ENCODE measurements at places on chromosomes 6 and 20.

DNA sequence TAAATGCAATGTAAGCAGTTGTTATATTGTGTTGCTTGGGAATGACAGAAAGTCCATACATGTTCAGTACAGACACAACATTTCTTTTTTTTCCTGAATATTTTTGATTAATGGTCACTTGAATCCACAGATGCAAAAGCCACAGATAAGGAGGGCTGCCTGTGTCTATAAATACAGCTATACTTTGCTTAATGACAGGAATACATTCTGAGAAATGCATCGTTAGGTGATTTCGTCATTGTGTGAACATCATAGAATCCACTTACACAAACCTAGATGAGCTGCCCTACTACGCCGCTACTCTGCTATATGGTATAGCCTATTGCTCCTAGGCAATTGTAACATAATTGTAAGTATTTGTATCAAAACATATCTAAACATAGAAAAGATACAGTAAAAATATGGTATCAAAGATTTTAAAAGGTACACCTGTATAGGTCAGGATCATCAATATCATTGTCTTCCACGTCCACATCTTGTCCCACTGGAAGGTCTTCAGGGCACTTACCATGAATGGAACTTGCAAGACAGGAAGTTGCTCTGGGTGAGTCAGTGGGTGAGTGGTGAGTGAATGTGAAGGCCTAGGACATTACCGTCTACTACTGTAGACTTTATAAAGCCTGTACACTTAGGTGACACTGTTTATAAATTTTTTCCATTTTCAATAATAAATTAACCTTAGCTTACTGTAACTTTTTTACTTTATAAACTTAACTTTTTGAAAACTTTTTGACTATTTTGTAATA lies 27.9 kb upstream of the POPDC3 start:
- no peak for DNase-seq

DNA sequence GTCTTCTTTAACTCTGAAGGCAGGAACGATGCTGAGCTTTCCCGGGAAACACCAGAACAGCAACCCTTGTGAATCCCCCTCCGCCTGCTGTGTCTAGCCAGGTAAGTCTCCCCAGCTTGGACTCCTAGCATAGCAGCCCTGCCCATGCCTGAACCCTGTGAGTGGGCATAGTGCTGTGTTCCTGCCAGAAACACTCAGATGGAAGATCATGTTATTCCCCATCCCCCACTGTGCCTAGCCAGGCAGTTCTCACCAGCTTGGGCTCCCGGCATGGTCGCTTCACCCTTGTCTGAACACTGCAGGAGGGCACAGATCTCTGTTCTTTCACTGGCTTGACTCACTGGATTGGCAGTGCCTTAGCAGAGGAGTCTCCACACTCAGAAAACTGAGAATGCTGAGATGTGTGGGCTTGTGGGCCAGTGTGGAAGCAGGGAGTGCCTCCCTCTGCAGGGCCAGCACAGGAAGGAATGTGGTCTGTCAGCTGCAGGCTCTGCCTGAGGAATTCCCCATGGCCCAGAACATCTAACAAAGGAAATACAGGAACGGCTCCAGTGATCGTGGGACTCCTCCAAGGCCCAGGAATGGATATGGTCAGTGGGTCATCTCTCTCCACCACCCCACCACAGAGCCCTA lies 440.1 kb upstream of the ADGRB3 start:
- DNase-seq, result no peak

DNA sequence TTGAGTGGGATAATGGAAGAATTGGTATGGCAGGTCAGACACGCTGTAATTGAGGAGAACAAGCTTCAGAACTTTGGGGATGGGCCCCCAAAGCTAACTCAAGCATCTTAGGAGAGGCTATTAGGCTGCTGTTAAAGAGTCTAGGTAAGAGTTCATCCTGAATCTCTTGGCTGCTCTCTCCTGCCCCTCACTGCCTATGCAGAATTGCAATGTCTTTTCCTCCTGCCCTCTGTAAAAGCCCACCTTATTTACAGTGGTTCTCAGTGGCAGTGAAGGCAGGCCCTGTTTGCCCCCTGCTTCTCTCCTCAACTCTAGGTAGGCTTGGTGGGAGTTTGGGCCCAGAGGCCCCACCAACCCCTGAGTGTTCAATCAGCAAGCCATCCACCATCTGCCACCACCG lies 55.0 kb downstream of the LYRM2 start:
- DNase-seq, result no peak

- no peak for DNase-seq
Observed at GRCh38 chr6:81772741-81773140, 20.3 kb upstream of the TENT5A start.

- peak; percentile 75 for DNase-seq
Observed at GRCh38 chr20:34129518-34130162, 17.6 kb upstream of the EIF2S2 start.

- DNase-seq, result no peak
Observed at GRCh38 chr20:40956542-40957264, 71.9 kb upstream of the TOP1 start.

- peak; percentile 24 for DNase-seq
Observed at GRCh38 chr20:14199111-14199510, 138.3 kb downstream of the FLRT3 start.

GRCh38 chr6:136963259-136963658 lies 41.2 kb downstream of the SLC35D3 start:
- DNase-seq, result no peak

GRCh38 chr6:1525364-1526038 lies 84.2 kb upstream of the FOXC1 start:
- no peak for DNase-seq
